Chondrocyte (in vitro differentiated cells): ENCODE measurements at places on chromosomes 2 and 18.

DNA sequence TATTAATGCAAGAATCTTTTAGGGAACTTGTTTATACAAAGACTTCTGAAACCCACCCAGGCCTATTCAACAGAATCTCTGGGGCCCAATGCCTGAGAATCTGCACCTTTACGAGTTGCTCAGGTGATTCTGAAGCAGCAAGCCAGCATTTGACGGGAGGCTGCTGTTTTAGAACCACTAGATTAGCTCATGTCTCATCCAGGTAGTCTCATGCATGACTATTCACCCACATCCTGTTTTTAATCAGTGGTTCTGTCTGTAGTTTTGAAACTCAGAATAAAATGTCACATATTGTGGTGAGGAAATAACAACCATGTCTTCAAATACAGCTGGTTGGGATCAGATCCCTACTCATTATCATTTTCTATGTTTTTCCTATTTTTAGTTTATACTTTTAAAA, 39.5 kb downstream of the CYTIP start:
- no peaks in the 10 kb centered on the region for H3K36me3 ChIP-seq
- no peak overlapping the region for H3K4me3 ChIP-seq
- DNase-seq = no peak
- H3K27me3 ChIP-seq = peaks cover 5% of the 10 kb centered on the region
- H3K4me1 ChIP-seq = no peaks in the 10 kb centered on the region

DNA sequence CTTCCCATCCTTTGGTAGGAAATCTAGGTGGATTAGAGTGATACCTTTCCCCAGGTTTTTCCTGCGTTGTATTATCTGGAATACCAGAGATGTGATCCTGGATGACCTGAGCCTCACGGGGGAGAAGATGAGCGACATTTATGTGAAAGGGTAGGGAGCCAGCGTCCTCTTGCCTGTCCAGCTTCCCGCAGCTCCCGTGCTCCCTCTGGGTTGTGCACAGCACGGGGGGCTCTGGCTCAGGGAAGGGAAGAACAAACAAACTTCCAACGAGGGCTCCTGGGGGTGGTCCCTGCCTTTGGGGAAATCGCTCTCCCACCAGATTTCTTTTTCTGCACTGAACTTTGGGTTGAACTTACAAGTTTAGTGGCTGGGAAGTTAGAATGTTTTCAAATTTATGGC, 215.7 kb downstream of the DYSF start:
- peaks cover 40% of the 10 kb centered on the region for H3K36me3 ChIP-seq
- H3K27ac ChIP-seq = no peak overlapping the region

GRCh38 chr2:44550561-44550960, 188.8 kb downstream of the CAMKMT start:
- no peaks in the 10 kb centered on the region for H3K36me3 ChIP-seq
- H3K4me1 ChIP-seq = peaks cover 32% of the 10 kb centered on the region
- DNase-seq = no peak
- H3K4me3 ChIP-seq = no peak overlapping the region
- H3K27me3 ChIP-seq = no peaks in the 10 kb centered on the region

GRCh38 chr2:170566138-170566537, 149.0 kb upstream of the SP5 start:
- no peaks in the 10 kb centered on the region for H3K36me3 ChIP-seq
- H3K4me3 ChIP-seq = no peak overlapping the region
- peaks cover 36% of the 10 kb centered on the region for H3K27me3 ChIP-seq
- no peak overlapping the region for H3K27ac ChIP-seq

- H3K36me3 ChIP-seq = no peaks in the 10 kb centered on the region
- no peak overlapping the region for H3K4me3 ChIP-seq
- no peak overlapping the region for H3K27ac ChIP-seq
These were observed 178.8 kb upstream of the CHST9 start for GRCh38 chr18:27363872-27364271.

DNA sequence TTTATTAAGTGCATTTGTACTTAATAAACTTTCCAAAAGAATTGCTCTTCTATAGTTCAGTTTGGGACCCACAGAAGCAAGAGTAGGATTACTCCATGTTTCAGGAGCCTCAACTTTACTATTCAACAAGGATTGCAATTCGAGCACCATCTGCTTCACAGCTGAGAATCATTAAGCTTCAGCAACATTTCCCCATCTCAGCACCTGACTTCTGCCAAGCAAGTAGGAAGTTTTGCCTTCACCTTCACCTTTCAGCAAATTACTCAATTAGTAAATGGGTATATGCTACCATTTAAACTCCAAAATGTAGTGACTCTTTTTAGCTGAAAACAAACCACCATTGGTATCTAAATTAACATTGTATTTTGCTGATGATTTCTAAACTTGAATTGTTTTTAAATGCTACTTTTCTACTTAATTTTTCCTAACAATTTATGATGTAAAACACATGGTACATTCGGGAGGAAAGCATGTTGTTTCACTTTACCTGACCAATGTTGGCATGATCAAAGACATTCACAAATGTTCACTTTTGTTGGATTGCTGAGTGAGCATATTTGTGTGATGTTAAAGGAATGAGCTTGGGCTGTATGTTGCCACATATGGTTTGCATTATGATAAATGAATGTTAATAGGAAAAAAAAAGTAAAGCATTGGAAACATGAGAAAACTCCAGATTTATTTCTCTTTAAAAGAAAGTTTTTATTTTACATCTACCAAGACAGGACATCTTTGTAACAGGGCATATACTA, 159.2 kb downstream of the GULP1 start:
- no peak overlapping the region for H3K4me3 ChIP-seq
- H3K27ac ChIP-seq = no peak overlapping the region
- H3K36me3 ChIP-seq = peaks cover 5% of the 10 kb centered on the region
- H3K27me3 ChIP-seq = no peaks in the 10 kb centered on the region
- peaks cover 22% of the 10 kb centered on the region for H3K4me1 ChIP-seq
